ENCODE measurements at places on chromosomes 16 and 17.

- DNase-seq: no peak
Measured at GRCh38 chr17:50482110-50482509, 3.5 kb downstream of the RSAD1 start.

GRCh38 chr17:51097708-51098446, 22.8 kb downstream of the SPAG9 start:
- DNase-seq: no peak

DNA sequence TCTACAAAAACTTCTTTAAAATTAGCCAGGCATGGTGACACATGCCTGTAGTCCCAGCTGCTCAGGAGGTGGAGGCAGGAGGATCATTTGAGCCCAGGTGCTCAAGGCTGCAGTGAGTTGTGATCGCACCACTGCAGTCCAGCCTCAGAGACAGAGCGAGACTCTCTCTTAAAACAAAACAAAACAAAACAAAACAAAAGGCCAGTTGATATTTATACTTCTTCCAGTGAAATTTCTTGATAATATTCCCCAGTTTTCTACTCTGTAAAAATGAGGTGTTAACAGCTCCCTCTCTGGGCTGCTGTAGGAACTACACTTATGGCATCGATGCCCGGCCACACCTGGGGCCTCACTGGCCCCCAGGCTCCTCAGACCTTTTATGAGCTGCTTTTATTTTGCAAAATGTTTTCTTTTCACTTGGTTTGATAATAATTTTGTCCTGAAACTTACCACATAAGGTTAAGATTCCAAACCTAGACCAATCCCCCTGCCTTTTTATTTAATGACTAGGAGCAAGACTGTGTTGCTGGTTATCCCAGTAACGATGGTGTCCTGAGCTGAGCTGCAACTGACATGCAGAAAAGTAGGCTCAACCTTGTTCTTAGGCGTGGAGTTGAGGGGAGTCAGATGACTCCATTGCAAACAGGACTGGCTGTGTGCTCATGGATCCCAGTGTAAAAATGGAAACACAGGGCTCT, 17.6 kb downstream of the MAPK8IP3 start:
- no peak for DNase-seq

GRCh38 chr17:45705123-45706009, 78.8 kb upstream of the CRHR1 start:
- DNase-seq: no peak

DNA sequence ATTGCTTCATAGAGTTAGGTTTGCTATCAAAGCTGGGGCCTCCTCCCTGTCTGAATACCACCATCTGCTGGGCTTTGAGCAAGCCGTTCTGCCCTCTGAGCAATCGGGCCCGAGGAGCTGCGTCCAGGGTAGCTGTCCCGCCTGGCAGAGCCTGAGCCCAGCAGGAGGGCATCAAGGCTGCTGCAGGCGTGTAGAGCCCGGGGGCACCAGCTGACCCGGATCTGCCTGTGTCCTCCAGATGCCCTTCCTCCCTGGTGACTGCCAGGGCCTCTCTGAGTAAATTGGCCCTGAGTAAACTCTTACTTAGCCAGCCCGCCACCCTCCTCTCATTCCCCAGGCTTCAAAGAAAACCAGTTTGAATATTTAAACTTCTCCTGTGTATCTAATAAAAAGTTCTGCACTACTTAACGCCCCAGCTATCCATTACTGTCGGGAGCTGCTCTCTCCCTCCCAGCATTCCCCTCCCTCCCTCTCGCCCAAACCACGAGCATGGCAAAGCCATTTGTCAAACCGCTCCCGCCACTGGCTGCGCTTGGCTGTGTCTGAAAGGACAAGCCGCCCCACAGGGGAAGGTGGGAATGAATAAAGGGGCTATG, 16.4 kb downstream of the CDK5RAP3 start:
- no peak for DNase-seq

DNA sequence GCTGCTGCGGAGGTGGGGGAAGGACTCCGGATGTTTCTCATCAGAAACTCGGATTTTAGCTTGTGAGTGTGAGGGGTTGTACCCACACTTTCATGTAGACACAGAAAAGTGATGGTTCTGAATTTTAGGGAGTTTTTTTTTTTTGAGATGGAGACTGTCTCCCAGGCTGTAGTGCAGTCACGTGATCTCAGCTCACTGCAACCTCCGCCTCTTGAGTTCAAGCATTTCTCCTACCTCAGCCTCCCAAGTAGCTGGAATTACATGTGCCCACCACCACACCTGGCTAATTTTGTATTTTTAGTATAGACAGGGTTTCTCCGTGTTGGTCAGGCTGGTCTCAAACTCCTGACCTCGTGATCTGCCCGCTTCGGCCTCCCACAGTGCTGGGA, 22.4 kb upstream of the GNG13 start:
- DNase-seq: no peak

- DNase-seq: no peak
Measured at GRCh38 chr17:39597372-39598046, 10.2 kb downstream of the NEUROD2 start.

DNA sequence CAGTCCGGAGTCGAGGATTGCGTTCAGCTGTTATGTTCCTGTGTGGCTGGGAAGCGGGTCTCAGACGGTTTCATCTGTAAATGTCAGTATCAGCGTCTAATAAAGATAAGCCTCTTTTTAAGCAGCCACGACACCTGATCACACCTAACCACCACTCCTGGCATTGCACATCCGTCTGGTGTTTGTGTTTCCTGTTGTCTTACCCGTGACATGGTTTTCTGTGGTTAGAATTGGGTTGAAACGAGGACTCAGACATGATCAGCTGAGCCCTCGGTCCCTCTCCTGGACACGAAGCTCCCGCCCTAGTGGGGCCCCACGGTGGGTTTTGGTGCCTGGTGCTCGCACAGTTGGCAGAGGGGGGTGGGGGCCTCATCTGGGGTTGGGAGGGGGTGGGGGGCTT, 18.3 kb downstream of the CPNE7 start:
- DNase-seq: no peak

- peak; percentile 74 for DNase-seq
Measured at GRCh38 chr17:45222289-45222995, 757 bp downstream of the FMNL1 start.

- DNase-seq: no peak
Measured at GRCh38 chr16:47310792-47311211, 150.1 kb downstream of the ITFG1 start.

DNA sequence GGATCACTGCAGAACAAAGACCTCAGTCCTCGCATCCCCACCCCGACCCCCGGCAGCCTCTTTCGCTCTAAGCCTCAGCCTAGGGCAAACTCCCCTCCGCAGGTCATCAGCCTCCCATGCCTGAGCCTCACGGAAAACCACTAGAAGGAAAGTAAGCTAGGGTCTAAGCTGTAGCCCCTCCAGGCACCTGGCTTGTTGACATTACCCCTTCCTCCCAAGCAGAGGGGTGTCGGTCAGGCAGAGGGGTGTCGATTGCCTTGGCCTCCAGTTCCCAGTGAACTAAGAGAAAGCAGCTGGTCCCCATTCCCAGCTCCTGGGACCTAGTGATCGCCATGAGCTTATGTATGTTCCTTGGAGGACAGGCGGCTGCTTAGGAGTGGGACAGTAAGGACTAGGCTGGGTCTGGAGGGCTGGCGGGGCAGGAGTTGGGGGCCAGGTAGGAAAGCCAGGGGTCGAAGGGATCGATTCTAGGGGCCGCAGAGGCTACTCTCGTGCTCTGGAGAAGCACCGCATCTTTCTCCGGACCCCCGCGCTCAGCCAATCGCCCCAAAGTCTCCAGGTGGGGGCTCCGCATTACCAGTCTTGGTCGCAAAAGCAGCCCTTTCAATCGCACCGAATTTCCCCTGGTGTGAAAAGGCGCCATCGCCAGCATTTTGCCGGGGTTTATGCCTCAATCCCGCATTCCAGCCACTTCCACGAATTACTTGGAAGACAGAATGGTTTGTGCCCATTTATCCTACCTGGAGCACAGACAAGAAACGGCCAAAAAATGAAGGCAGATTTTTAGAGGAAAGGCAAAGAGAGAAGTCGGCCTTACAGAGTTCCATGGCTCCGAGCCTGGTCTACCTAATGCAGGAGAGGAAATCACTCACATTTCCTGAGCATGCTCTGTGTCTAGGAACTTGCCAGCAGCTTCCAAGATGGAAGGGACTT, 21.3 kb upstream of the HOXB13 start:
- DNase-seq: no peak

DNA sequence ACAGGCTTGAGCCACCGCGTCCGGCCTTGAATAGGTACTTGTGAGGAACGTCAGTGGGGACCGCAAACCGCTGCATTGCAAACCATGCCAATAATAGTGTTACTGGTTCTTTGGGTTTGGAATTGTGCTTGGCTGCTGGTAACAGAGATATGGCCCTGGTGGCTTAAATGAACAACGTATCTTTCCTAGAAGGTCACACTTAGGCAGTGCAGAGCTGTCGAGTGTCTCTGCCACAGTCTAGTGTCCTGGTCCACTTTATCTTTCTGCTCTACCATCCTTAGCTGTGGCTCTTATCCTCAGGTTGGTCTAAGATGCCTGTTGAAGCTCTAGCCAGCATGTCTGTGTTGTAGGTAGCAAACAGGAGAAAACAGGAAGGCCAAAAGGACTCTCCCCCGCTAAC, 262.1 kb downstream of the SNX29 start:
- no peak for DNase-seq

- DNase-seq: no peak
Measured at GRCh38 chr17:74417178-74418045, 14.5 kb upstream of the GPRC5C start.

- no peak for DNase-seq
Measured at GRCh38 chr17:82775001-82775823, 23.3 kb downstream of the TBCD start.

DNA sequence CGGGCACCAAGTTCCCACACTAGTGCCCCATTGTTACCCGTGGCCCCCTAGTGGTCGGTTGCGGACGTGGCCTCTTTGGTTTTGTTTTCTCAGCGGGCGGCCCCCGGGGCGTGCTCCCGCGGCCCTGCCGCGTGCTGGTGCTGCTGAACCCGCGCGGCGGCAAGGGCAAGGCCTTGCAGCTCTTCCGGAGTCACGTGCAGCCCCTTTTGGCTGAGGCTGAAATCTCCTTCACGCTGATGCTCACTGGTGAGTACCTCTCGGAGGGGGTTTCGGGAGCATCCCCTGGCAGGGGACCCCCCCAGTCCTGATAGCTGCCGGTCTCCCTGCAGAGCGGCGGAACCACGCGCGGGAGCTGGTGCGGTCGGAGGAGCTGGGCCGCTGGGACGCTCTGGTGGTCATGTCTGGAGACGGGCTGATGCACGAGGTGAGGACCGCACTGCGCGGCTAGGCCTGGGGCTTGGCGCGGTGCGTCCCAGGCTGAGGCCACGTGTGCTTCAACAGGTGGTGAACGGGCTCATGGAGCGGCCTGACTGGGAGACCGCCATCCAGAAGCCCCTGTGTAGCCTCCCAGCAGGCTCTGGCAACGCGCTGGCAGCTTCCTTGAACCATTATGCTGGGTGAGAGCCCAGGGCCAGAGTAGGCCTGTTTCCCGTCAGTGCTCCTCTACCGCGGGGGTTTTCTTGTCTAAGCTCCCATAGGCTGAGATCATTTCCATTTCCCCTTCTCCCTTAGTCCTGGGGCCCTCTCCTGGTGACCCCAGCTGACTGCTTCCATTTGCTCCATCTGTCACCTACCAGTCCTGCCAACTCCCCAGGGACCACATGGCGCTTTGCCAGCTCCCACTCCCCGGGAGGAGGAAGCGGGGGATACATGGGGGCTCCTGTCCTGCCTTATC, 1.7 kb downstream of the SPHK1 start:
- DNase-seq: no peak

DNA sequence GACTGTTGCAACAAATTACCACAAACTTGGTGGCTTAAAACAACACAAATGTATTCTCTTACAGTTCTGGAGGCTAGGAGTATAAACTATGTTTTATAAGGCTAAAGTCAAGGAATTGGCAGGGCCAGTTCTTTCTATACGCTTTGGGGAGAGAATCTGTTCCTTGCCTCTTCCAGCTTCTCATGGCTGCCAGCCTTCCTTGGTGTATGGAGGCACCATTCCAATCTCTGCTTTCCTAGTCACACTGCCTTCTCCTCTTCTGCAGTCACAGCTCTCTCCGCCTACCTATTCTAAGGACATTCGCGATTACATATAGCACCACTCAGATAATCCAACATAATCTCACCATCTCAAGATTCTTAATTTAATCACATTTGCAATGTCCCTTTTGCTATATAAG, 140.4 kb upstream of the GNAO1 start:
- no peak for DNase-seq

- no peak for DNase-seq
Measured at GRCh38 chr17:545156-545555, 169.5 kb downstream of the VPS53 start.

- DNase-seq: no peak
Measured at GRCh38 chr16:50160495-50161164, 7.5 kb downstream of the TENT4B start.

- no peak for DNase-seq
Measured at GRCh38 chr16:48435318-48435680, 50.1 kb upstream of the SIAH1 start.

DNA sequence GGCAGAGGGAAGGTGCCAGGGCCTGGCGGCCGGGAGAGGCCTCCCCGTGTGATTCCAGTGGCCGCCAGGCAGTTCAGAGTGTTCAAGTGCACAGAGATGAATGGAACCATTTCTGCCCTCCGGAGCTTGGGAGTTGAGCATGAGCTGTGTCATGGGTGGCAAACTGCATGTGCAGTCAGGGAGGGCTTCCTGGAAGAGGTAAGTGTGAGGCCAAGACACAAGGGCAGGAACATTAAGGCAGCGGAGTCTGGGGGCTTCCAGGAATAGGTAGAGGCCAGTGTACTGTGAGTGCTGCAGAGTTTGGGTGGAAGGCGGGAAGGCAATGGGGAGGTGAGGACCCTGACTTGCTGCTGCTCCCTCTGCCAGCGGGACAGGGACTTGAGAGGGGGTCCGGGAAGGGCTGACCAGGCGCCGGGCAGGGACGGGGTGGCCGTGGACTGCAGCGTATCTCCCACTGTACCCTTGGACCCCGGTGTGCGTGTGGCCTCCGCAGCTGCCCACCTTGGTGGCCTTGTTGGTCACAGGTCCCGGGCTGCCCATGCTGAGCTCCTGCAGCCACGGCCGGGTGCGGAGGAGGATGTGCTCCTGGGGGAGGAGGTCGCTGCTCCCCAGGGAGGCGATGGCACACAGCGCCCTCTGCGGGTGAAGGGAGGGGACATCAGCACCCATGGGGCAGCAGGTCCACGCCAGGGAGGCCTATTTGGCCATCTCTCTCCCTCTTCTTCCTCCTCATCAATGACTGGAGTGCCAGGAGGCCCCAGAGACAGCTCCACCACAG, 7.5 kb upstream of the CEP131 start:
- DNase-seq: no peak

DNA sequence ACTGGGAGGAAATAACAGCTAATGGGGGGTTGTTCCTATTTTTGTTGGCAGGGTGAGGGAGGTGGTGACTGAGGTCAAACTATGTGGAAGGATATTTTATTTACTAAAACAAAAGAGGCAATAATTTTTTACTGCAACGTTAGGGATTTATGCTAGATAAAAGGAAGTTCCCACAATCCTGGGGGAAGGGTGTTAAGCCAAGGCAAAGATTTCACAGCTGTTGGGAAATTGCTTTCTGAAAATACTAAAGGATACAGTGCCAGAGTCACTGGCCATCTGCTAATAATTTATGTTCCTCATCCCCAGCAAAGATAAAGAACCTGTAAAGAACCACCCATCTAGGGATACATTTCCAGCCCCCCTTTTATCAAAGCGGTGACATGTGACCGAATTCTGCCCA, 756.0 kb upstream of the RBFOX1 start:
- no peak for DNase-seq

- no peak for DNase-seq
Measured at GRCh38 chr17:64369007-64369893, 21.4 kb downstream of the PECAM1 start.
